ENCODE measurements at places on chromosomes 7 and 10. TPM values are rescaled to one million over a fixed set of nuclear protein-coding genes. Genes with fewer than 3 reads are reported as not detected.

Gene OR13A1
- not detected for total RNA-seq

Gene VWC2
- total RNA-seq = not detected

Gene PRPF18
- total RNA-seq = 22.9 TPM

Gene EPHB4
- 1.5 TPM for total RNA-seq

Gene PPIA
- 2,621 TPM for total RNA-seq

Gene GBX1
- total RNA-seq = not detected

Gene MYOZ1
- total RNA-seq = not detected

Gene MICU1
- 26.9 TPM for total RNA-seq

Gene MMD2
- total RNA-seq = not detected

Gene CDHR1
- 0.26 TPM for total RNA-seq

Gene SH2D4B
- 0.21 TPM for total RNA-seq

Gene AGAP5
- 9.3 TPM for total RNA-seq

Gene PALD1
- 6.2 TPM for total RNA-seq

Gene STK31
- total RNA-seq = 0.16 TPM

Gene PRLHR
- total RNA-seq = not detected

Gene RAB19
- 7.3 TPM for total RNA-seq

Gene TMEM176B
- total RNA-seq = not detected

Gene AASS
- total RNA-seq = 0.52 TPM

Gene GOLGA7B
- 11.0 TPM for total RNA-seq

Gene UCN3
- total RNA-seq = not detected

Gene NXPH1
- not detected for total RNA-seq

Gene FEZF1
- not detected for total RNA-seq

Gene ASB4
- total RNA-seq = not detected
